A549 treated with DMSO at 1 μM for 4 hours (cell line): ENCODE measurements at places on chromosomes 5 and 9. TPM values are rescaled to one million over a fixed set of nuclear protein-coding genes. Genes with fewer than 3 reads are reported as not detected.

Gene ARRDC3
- 12.2 to 21.3 TPM (median 18.9 TPM) in 5 replicates for total RNA-seq

Gene IGFBPL1
- 2.3 to 3.2 TPM (median 2.9 TPM) in 5 replicates for total RNA-seq

Gene TMEM38B
- 13.9 to 19.4 TPM (median 18.1 TPM) in 5 replicates for total RNA-seq

Gene MLANA
- total RNA-seq: not detected in 5 replicates

Gene NMUR2
- total RNA-seq: 0.05 to 0.10 TPM (median 0.06 TPM) in 5 replicates

Gene MARCOL
- not detected in 5 replicates for total RNA-seq

Gene SMIM15
- total RNA-seq: 74.0 to 91.0 TPM (median 86.2 TPM) in 5 replicates

Gene CATSPER3
- total RNA-seq: 0.17 to 0.63 TPM (median 0.47 TPM) in 5 replicates

Gene OR2Y1
- not detected in 5 replicates for total RNA-seq
